ENCODE measurements at places on chromosomes 1 and 21.

DNA sequence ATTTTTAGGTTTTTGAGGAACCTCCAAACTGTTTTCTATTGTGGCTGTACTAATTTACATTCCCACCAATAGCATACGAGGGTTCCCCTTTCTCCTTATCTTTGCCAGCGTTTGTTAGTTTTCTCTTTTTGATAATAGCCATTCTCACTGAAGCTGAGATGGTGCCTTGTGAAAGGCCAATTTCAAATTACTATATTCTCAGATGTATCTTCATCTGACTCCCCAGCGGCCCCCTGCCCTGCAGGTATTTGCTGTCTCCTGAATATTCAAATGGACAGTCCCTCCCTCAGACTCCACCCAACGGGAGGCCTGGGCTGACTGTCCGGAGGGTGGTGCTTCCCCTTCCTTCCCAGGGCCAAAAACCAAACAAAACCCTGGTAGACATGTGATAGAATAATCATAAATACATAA is 33.5 kb upstream of the TARBP1 start:
- DNase-seq = no peak

DNA sequence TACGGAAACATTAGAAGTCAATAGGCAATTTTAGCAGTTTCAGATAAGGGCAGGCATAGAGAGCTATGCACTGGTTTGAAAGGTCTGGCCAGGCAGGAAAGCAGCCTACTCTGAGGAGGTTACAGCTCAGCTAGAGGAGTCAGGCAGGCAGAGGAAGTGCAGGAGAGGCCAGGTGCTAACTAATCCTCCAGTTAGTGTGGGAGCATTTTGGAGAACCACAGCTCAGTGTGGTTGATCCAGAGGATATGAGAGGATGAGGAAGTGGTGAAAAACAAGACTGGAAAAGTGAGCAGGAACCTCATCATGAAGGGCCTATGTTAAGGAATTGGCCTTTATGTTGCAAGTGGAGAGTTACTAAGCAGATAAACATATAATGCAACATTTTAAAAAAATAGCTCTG is 282.4 kb upstream of the SGIP1 start:
- no peak for DNase-seq

DNA sequence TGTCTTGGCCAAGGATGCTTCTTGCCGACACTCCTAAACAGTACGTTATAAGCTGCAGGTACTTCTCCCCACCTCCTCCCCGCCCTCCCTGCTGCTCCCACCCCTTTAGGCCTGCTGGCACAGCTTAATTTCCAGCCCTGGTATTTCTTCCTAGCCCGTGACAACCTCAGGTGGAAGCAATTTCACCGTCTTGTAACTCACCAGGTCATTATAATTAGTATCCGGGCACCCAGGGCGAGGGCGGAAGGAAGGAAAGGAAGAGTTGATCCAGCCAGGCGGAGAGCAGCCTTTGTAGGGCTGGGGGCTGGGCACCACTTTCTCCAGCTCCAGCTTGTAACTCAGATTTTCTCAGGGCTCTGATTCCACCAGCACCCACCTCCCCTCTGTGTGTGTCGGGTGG is 153.5 kb upstream of the CSF3R start:
- no peak for DNase-seq

GRCh38 chr21:42234464-42235241 is 15.7 kb downstream of the ABCG1 start:
- peak; percentile 69 for DNase-seq

- DNase-seq = no peak
These were observed 5.9 kb upstream of the SIPA1L2 start for GRCh38 chr1:232635778-232636356.
